ENCODE measurements at places on chromosomes 7 and 10.

- no peak for DNase-seq
Observed at GRCh38 chr10:88062385-88062784, 199.0 kb downstream of the PTEN start.

GRCh38 chr7:81492910-81493309, 276.9 kb downstream of the HGF start:
- no peak for DNase-seq

GRCh38 chr7:347644-348479, 57.9 kb downstream of the FOXL3 start:
- no peak for DNase-seq

- no peak for DNase-seq
Observed at GRCh38 chr7:155204744-155205367, 92.8 kb upstream of the INSIG1 start.

DNA sequence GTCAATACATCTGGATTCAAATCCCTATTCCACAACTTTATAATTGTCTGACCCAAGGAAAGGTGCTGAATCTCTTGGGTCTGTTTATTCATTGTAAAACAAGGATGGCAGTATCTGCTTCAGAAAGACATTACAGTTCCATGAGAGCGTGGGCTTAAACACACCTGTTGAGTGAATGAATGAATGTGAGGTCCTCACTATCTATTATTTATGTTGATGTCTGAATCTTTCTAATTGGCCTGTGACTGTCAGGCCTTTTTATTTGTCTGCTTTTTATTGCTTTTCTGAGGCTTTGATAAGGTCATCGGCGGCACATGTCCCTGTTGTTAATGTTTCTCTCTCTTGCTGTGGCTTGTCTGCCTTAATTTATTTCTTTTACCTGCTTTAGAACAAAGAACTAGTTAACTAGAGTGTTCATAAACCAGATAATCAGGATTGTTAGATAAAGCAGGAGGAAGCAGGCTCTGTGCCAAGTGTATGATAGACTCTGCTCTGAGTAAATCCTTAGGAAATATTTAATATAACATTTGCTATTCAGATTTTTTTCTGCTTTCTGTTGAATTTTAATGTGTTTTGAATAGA, 42.3 kb upstream of the CYCS start:
- DNase-seq: no peak

DNA sequence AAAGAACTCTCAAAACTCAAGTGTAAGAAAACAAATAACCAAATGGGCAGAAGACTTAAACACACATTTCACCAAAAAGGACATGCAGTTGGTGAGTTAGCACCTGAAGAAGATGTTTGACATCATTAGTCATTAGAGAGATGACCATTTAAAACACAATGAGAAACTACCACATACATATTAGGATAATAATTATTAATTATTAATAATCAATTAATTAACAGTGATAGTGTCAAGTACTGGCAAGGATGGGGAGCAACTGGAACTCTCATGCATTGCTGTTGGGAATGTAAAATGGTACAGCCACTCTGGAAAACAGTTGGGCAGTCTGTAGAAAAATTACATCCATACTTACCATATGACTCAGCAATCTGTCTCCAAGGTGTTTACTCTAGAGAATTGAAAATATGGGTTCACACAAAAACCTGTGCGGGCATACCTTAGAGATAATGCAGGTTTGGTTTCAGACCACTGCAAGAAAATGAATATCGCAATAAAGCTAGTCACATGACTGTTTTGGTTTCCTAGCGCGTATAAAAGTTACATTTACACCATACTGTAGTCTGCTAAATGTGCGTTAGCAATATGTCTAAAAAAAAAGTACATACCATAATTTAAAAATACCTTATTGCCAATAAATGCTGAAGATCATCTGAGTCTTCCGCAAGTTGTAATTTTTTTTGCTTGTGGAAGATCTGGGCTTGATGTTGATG, 30.3 kb downstream of the ARID5B start:
- DNase-seq: no peak

- DNase-seq: no peak
Observed at GRCh38 chr10:132226586-132227405, 40.0 kb downstream of the DPYSL4 start.

DNA sequence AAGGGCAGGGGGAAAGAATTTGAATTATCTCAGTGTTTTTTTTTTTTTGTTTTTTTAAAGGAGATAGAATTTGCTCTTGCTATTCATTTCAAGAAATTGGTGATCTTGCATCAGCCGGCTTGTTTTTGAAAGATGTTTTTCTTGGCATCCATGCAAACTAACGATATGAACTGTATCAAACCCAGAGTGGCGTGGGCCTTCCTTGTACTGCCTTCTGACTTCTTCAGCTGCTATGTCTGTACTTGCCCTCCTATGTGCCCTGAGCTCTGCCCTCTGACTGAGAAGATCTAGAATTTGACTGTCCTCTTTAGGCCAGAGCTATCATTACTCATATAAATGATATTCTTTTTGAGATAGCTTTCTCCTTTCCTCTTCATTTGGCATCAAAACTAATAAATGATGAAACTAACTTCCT, 183.1 kb downstream of the EXOC4 start:
- no peak for DNase-seq

DNA sequence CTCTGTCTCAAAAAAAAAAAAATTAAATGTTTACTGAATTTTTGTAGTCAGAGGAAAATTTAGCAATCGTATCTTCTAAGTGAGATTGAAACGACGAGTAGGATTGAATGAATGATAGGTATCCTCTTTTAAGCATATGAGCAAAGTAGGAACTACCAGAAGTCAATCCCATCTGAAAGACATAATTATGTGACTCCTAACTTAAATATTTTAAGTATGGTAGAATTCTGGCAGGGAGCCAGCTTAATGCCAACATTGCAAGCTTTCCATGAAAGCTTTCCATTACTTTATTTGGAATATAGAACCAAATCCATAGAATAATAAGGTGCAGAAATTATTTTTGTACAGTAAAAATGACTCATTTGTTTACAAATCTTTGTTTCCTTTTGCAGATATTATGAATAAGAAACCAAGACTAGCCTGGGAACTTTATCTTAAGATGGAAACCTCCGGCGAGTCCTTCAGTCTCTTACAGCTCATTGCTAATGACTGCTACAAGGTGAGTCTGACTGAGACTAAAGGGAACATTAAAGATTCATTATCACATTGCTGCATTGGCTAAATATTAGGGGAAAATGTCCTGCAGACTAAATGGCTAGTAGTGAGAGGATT, 50.2 kb upstream of the UBN2 start:
- DNase-seq: no peak

GRCh38 chr7:80362677-80363076, 149.2 kb downstream of the GNAT3 start:
- no peak for DNase-seq

DNA sequence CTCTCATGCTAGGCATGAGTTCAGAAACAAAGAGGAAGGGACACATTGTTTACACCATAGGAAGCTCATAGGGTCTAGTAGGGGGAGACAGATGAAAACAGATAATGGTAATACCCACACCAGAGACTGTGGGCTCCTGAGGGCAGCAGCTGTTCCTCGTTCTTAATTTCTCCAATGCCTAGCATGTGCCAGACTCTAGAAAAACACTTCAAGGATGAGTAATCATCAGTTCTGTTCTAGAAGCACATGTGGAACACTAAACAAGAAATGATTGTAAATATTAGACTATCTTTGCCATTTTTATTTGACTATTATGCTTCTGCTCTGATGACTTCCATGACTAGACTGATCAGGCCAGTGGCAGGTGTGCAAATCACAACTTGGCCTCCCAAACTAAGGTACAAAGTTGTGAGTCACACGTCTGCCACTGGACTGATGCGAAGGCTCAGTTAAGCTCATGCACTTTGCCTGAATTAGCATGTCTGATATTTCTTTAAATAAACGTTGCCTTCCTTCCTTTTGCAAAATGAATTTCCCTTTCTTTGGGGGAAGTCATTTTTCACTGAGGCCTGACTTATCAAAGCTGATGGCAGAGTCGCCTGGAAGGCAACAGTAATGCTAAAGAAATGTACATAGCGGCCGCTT, 89.2 kb upstream of the FGL2 start:
- no peak for DNase-seq

- DNase-seq: no peak
Observed at GRCh38 chr7:79666472-79666871, 213.0 kb upstream of the MAGI2 start.

- no peak for DNase-seq
Observed at GRCh38 chr10:76922666-76923065, 714.9 kb downstream of the KCNMA1 start.

- peak; percentile 96 for DNase-seq
Observed at GRCh38 chr10:5889624-5890451, at the start of the genes ANKRD16 and FBH1. Gene ANKRD16 (minus strand): TSS chr10:5889893. CDS start chr10:5889354, 539 bp downstream. Gene FBH1 (plus strand): TSS chr10:5890243. CDS start chr10:5890346, 103 bp downstream.

- DNase-seq: no peak
Observed at GRCh38 chr7:114312649-114313048, 102.0 kb upstream of the FOXP2 start.

DNA sequence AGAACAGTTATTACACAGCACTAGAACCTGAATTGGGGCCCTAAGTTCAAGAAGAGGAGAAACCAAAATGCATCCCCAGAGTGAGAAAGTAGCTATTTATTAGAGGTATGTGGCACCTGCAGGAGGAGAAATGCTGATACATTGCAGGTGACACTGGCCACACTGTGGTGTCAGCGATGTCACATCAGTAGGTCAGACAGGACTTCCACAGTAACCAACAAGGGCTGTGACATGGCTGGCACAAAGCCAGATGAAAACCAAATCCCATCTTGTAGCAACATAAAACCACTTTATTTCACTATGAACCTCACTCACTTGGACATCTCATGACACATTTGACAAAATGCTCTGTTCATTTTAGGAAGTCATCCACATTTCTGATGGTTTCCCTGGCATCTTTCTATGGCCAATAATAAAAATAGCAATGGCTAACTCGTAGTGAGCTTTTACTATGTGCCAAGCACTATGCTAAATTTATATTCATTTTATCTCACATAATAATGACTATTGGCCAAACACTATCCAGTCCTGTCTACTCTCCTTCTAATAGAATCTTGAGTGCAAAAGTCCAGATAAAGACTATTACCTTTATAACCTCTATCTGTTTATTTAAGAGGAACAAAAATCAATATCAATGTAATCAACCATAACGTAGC, 154.2 kb downstream of the TSPAN12 start:
- no peak for DNase-seq

DNA sequence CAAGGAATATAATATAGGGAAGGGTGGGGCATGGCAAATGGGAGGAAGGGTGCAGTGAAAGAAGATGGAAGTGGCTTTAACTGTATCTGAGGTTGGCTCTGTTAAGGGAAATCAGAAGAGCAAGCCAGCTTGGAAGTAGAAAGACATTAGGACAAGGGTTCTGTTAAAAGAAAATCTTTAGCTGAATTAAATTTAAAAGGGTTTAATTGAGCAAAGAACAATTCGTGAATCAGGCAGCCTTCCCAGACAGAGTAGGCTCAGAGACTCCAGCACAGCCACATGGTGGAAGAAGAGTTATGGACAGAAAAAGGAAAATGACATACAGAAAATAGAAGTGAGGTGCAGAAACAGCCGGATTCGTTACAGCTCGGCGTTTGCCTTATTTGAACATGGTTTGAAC, 42.0 kb downstream of the FAM13C start:
- DNase-seq: no peak

DNA sequence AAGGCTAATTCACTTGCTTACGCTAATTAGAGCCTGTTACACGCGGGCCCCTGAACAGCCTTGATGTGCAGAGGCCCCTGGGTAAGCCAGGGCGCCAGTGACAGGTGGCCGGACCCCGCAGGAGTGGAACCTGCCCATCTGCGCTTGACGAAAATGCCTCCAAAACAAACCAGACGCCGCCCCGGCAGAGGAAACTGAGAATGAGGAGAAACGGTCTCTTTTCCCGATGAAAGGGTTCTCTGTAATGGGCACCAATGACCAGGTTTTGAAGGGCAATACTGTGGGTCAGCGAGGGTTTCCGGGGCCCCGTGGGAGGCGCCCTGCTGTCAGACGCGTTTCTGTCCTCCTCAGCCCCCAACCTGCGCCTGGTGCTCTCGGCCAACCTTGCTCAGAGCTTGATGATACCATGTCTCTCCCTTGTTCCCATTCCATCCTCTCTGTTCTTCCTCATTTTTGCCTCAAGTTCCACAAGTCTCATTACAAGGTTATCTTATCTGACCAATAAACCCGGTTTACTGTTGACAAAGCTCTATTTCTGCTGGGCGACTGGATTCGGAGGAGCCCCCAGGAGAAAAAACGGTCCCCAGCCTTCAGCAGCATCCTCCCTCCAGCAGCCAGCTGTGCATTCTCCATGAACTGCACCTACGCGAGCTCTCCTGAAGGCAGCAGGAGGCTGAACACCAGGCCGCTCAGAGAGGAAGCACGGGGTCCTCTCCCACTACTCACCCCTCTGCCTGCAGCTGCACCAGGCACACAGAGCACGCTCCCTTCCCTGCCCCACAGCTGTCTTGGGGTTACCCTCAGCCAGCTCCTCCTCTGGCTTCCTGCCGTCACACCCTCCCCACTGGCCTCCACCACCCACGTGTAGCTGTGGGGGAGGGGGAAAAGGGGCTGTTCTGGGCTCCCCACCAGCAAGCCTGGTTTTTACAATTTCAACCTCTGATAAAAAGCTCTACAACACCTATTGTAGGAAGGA, 202.0 kb downstream of the MAD1L1 start:
- peak; percentile 53 for DNase-seq

- DNase-seq: no peak
Observed at GRCh38 chr10:91381257-91381891, 28.8 kb upstream of the HECTD2 start.

DNA sequence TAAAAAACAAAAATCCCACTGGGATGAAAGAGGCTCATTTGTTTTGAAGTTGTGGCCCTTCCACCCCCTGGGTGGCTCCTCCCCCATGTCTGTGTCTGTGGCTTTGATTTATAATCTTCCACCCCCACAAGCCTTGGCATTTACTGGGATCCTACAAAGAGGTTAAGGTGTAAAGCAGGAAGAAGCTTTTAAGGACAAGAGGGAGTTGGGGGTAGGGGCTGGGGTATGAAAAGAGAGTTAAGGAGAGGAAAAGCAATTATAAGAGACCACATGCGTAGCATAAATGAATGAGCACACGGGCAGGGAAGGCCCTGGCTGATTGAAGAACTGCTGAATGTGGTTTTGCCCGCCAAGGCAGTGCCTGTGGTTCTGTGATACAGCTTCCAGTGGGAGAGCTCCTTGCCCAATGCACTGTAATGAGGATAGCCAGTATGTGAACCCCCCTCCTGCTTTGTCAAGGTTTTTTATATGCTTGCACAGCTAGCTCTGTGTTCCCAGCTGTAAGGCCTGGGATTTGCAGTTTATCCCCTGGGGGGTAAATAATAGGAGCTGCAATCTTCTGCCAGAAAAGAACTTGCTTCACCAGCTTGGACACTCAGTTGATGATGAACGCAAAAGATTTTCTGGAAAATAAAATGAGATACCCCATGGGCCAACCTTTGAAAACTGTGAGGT, 34.7 kb upstream of the KMT2E start:
- DNase-seq: no peak
